ENCODE measurements at places on chromosomes 5 and 9. TPM values are rescaled to one million over a fixed set of nuclear protein-coding genes. Genes with fewer than 3 reads are reported as not detected.

Gene ANKRD18A
- 2.1 TPM for total RNA-seq

Gene PTGR1
- 0.73 TPM for total RNA-seq

Gene ITGA2
- total RNA-seq: 6.5 TPM

Gene PLPP1
- 26.8 TPM for total RNA-seq

Gene LRRC19
- total RNA-seq: not detected

Gene IFNB1
- total RNA-seq: not detected

Gene PCDHGC4
- total RNA-seq: 0.05 TPM

Gene TNFSF15
- 0.64 TPM for total RNA-seq

Gene UBE2QL1
- not detected for total RNA-seq

Gene SH3TC2
- total RNA-seq: not detected

Gene TNC
- 0.14 TPM for total RNA-seq

Gene KIF12
- total RNA-seq: not detected

Gene INVS
- 15.5 TPM for total RNA-seq

Gene GPR150
- 0.48 TPM for total RNA-seq

Gene SGCD
- total RNA-seq: not detected

Gene GRXCR2
- not detected for total RNA-seq
